ENCODE measurements at places on chromosomes 7 and 10.
A peak's percentile ranks its signal among the peaks of the same experiment; 100 is the strongest.

DNA sequence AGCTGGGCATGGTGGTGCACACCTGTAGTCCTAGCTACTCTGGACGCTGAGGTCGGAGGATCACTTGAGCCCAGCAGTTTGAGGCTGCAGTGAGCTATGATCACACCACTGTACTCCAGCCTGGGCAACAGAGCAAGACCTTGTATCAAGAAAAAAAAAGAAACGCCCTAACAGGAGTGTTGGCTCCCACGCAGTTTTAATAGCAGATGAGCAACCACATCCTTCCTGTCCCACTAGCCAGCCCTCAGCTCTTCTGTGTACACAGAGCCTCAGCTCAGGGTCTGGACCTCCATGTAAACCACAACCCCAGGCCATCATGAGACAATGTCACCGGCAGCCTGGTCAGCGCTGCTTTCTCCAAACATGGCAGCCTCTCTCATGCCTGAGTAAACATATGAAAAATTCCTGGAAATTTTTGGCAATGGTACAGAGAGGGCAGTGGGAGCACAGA, 108.2 kb downstream of the PIP4K2A start:
- no peak for DNase-seq

DNA sequence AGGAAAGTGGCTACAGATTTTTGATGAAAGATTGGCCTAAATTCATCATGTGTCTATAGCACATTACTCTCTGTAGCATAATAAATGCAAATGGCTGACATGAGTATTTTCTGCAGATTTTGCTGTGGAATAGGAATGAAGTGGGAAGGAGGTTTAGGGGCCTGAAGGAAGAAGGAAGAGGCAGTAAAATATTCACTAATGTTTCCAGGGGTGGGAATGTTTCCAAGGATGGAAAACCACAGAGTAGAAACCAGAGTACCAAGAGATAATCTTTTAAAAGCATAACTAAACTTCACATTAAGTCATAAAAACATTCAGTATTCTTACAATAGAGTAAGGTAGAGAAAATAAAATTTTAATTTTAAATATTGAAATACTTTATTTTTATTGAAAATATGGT, 267.8 kb downstream of the BICC1 start:
- DNase-seq: no peak

DNA sequence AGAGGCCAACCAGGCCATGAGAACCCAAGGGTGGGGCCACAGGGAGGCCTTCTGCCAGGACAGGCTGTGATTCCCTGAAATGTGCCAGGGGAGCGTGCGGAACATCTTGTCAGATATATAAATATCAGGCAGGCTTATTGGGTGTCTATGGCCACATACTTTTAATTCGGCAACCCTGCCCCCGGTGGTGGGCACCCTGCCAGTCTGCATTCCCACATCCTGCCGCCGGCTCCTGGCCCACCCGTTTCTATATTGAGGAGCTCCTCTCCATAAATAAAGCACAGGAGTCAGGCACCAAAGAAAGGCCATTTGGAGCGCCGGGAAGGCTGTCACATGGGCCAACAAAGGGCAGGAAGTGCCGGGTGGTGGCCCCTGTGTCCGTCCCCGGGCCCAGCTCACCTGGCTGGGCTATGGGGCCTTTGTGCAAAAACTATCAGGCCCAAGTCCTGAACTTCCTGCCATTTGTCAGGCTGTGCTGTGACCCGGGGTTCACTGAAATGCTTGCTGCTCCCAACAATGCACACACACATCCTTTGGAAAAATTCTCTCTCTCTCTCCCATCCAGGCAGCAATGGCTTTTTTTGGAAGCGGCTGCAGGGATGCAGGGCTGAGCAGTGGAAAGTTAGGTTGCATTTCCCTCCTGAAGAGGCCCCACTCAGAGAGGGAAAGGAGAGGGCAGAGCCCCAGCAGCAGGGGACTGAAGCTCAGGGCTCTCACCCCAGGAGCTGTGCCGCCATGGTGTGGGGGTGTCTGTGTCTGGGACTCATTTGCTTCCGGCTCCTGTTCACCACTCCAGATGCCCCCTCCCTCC, 25.0 kb upstream of the PODXL start:
- DNase-seq: no peak

- no peak for DNase-seq
Measured at GRCh38 chr7:882336-883035, 6.1 kb downstream of the GET4 start.

DNA sequence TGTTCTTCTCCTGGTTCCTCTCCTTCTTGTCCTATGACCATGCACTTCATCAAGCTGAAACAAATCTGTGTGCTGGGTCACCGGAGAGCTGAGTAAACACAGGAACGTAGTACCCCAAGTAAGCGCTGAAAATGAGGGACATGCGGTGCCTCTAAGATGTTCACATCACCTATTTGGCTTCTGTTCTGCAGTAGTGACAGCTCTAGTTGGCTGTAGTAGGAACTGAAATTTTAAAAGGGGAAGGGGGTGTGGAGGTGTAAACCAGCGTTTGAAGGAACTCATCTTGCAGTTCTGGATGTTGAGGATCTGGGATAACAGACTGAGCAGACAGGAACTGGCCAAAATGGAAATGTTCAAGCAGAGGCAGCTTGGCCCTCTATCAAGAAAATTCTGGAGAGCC, 85.2 kb downstream of the WNT2 start:
- no peak for DNase-seq

- no peak for DNase-seq
Measured at GRCh38 chr7:142854372-142855113, at the start of gene EPHB6. Gene EPHB6, plus strand, starts transcription at chr7:142855076. Its CDS starts 8,152 bp downstream, at chr7:142863228.

GRCh38 chr10:69644658-69645295, 14.7 kb downstream of the FAM241B start:
- peak; percentile 24 for DNase-seq

GRCh38 chr7:125966278-125967048, 1036.8 kb upstream of the POT1 start:
- DNase-seq: no peak

GRCh38 chr10:90148116-90148855, 446.9 kb downstream of the KIF20B start:
- peak; percentile 14 for DNase-seq

DNA sequence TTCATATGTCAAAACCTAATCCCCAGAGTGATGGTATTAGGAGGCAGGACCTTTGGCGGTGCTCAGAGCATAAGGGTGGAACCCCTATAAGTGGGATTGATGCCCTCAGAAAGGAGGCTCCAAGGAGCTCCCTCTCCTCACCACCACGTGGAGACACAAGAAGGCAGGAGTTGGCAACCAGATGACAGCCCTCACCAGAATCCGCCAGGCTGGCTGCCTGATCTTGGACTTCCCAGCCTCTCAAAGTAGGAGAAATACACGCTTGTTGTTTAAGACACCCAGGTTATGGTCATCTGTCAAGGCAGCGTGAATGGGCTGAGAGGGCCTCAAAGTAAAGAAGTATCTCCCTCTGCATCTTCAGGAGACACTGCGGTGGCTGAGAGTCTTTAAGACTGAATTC, 187.7 kb downstream of the TNS3 start:
- no peak for DNase-seq

DNA sequence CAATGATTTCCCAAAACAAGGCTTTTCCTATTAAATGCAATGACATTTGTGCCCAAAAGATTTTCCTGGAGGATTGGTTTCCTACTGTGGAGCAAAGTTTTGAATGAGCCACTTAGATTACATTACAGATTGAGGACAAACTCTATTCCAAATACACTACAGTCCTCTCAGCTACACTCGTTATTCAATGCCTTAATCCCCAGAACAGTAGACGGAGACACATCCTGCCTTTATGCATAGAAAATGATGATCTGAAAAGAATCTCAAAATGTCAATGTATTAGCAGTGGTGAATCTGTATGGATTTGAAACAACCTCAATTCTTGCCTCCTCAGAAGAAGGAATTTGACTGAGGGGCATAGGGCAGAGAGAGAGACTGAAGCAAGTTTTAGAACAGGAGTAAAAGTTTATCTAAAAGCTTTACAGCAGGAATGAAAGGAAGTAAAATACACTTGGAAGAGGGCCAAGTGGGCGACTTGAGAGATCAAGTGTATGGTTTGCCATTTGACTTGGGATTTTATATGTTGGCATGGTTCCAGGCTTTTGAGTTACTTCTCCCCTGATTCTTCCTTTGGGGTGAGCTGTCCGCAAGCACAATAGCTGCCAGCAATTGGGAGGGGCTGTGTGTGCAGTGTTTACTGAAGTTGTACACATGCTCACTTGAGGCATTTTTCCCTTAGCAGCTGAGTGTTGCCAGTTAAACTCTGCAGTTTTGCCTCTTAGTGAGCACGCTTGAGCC, 891.9 kb upstream of the MBL2 start:
- DNase-seq: no peak

GRCh38 chr7:22871661-22872060, 49.0 kb upstream of the TOMM7 start:
- DNase-seq: no peak

- no peak for DNase-seq
Measured at GRCh38 chr10:85565381-85565780, 801.2 kb downstream of the GRID1 start.

- DNase-seq: no peak
Measured at GRCh38 chr10:17802976-17803375, 6.2 kb upstream of the MRC1 start.

DNA sequence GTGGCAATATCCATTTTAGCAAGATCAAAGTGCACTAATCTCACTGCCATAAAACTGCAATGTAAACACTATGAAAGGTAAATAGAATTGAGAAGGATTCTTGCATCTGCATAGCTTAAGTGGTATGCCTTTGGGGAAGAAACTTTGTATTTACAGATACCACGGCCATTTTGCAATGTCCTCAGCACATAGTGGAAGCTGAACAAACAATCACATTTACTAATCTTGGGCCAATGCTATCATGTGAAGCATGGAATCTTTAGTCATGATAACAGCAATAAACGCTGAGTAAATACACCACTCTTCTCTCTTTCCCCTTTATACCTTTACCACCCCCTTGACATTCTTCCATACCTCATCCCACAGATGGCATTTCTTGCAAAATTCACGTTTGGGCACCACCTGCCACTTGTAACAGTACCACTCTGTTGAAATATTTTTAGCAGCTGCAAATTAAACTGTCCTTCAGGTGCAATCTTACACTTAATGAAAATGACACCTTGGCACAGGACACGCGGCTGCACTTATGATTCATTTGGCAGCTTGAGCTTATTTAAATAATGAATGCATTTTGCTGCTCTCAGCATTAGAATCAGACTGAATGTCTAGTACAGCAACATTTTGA, 171.8 kb downstream of the SEMA3A start:
- DNase-seq: peak; percentile 94

GRCh38 chr10:77531441-77532001, 106.1 kb downstream of the KCNMA1 start:
- no peak for DNase-seq

DNA sequence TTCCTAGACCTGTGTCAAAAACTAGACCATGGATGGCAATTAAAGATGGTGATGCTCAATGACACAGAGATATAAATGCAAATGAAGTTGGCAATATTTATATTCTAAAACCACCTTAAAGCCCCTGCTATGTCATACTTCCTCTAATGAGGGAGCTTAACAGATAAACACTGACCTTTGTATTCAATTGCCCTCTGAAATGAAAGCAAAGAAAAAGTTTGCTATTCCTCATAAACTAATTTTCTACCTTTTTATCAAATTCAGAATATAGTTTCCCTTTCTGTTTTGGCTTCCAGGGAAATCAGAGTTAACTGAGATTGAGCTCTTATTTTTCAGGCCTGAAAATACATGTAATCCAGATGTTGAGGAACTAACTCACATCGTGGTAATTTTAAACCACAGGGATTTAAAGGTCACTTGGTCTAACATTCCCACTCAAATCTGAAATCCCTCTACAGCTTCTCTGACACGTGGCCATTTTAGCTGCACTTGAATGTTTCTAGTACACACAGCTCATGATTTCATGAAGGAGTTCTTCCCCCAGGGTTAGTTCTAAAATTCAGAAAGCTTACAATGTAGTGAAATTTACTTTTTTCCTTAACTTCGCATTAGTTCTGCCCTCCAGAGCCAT, 37.9 kb upstream of the ABCB5 start:
- DNase-seq: no peak

- no peak for DNase-seq
Measured at GRCh38 chr7:64602518-64602917, 39.6 kb upstream of the ZNF680 start.

DNA sequence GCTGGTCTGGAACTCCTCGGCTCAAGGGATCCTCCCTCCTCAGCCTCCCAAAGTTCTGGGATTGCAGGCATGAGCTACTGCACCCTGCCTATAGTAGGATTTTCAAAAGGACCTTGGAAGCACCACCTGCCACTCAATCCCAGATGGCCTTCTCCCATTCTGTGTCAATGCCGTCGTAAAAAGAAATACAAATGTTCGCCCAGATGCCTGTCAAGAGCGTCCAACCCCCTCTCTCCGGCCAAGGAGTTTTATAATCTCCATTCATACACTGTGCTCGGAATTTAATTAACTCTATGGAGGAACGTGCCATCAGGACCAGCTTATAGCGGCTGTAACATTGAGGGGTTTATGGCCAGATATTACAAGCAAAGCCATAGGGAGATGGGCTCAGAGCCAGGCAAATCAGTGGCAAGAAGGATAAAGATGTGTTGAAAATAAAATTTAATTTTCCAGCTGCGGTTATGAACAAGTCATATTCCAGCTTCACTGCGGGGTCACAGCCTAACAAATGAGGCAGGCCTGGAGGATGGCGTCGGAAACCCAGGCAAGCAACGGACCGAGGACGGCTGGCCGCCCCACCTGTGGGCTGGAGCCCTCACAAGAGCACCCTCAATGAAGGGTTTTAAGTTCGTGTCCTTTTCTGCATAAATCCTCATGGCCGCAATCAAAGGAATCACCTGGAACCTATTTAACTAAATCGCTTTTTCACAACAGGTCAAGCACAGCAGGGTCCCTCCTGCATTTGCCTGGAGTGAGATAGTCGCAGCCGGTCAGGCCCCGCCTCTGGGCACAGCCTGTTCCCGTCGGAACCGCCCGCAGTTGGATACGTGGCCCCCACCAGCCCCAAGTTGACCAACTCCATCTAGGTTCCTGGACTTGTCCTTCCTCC, 374.5 kb upstream of the FOXK1 start:
- no peak for DNase-seq

- peak; percentile 77 for DNase-seq
Measured at GRCh38 chr7:136023134-136023869, 46.1 kb upstream of the MTPN start.

DNA sequence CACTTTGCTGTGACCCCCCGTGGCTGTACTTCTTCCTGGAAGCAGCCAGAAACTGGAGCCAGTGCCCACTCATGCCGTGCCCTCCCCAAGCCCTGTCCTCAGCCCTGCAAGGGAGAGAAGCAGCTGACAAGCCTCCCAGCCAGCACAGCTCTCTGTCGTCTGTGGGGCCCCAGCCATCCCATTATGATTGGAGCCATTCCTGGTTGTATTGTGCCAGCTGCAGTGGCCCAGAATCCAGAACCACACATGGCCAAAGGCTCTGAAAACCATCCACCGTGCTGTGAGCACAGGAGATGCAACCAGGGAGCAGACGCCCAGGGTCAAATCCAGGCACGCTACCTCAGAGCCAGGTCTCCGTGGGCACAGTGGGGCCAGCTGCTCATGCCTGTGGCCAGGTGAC, 18.7 kb downstream of the GRID2IP start:
- DNase-seq: no peak

GRCh38 chr10:78658645-78659597, 409.8 kb upstream of the ZMIZ1 start:
- DNase-seq: no peak

All from NCI-H1092 treated with DMSO at 0.1 percent for 48 hours (cell line).